Kasumi-1 (cell line): ENCODE measurements at places on chromosomes 6 and 20.

DNA sequence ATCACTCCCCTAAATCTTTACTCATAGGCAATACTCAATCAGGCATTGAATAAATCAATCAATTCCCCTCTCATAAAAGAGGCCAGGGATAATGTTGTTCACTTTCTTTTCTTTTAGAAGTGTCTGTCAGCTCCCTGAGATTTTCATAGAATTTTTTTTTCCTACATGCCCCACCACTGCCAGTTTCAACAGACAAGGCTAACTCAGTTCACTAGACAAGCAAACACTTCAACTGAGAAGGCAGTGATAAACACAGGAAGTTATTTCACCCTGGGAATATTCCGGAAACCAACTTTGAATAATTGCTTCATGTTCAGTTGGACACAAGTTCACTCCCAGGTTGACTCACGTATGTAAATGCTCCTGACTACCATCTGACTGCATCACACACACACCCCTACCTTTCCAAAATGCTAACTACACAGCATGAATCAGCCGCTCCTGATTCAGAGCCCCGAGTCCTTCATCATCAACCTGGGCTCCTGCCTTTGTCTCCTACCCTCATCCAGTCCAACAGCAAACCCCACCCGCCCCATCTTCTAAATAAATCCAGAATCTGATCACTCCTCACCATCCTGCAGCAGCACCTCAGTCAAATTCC is 143.9 kb downstream of the BCAS1 start:
- no peak for DNase-seq

GRCh38 chr6:25094726-25095125 is 159.0 kb upstream of the RIPOR2 start:
- no peak for DNase-seq

GRCh38 chr6:85464722-85465150 is 14.9 kb downstream of the NT5E start:
- peak; percentile 34 for DNase-seq

- no peak for DNase-seq
Observed at GRCh38 chr6:27168108-27168507, 79.4 kb upstream of the PRSS16 start.

GRCh38 chr6:83429857-83430610 is 817 bp downstream of the ME1 start:
- DNase-seq, result no peak

- no peak for DNase-seq
Observed at GRCh38 chr6:112320561-112321318, 26.4 kb upstream of the RFPL4B start.

GRCh38 chr20:58714923-58715351 is 22.3 kb downstream of the NPEPL1 start:
- no peak for DNase-seq

GRCh38 chr6:150719831-150720230 is 120.1 kb downstream of the PLEKHG1 start:
- DNase-seq, result no peak

DNA sequence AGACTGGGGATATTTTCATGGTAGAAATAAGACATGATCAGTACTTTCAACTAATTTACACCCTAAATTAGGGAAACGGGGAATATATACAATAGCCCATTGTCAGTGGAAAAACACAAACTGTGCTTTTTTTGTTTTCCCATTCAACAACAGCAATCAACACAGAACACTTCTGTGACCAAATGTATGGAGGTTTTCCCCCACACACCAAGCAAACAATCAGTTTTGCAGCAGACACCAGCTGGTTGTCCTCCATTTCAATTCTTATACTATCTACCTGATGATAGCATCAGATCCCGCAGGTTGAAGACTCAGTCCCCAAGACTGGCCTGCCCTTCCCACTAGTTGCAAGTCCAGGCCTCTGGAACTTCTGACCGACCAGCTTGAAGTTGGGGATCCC is 4.5 kb downstream of the HINT3 start:
- DNase-seq, result no peak

- DNase-seq, result no peak
Observed at GRCh38 chr20:49697071-49697470, 16.6 kb downstream of the B4GALT5 start.

DNA sequence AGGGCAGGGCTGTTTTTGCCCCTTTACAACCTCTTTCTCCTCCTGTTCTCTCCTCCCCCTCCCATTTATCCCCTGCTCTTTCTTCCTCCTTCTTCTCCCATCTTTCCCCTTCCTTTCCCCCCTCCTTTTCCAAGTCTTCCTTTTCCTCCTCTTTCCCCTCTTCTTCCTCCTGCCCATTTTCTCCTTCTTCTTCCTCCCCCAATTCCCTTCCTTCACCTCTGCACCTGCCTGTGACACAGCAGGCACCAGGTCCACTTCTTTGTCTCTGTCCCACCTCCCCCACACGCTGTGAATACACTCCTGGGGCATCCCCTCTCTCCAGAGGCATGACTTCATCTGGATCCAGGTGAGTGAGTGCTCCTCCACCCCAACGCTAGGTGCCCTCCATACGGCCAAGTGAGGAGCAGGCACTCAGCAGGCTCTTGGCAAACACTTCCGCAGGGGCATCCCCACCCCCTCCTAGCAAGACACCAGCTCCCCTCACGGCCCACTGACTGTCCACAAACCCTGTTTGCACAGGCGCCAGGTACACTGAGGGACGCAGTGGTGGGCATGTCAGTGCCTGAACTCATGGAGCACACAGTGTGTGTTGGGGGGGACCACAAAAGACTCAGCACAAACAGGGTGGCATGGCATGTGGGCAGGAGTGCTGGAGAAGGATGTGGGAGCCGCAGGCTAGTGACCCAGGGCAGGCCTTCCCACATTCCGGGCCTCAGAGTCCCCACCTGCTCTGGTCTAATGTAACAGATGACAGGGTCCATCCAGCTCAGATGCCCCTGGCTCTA is 10.7 kb upstream of the TLDC2 start:
- no peak for DNase-seq

- DNase-seq, result no peak
Observed at GRCh38 chr6:159178847-159179246, 9.6 kb downstream of the FNDC1 start.

DNA sequence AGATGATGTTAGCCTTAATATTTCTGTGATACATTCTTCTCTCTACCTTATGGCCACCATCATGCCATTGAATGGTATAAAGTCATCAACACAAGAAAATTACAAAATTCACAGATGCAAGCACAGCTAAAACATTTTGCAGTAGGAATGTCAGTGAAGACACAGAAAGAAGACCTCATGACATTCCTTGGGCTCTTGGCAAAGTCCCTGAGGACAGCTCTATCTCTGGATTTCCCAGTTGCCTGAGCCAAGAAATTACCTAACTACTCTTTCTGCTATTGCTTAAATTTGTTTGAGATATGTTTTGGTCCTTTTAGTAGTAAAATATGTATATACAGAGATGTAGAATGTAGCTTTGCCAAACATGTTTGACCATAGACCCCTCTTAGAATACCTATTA is 201.0 kb upstream of the STXBP5 start:
- no peak for DNase-seq

DNA sequence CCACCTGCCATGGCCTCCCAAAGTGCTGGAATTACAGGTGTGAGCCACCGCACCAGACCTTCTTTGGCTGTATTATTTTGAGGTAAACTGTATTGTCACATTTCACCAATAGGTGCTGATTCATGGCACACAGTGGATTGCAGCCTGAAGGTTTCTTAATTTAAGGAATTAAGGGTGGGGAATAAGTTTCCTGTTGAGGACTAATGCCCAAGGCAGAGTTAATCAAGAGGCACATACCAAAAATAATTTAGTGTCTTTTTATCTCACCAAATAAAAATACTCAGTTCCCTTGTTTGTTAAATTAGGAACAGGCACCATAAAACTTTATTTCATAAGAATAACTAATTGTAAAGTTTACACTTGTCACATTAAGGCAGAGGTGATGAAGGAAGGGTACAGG is 103.7 kb downstream of the SLX4IP start:
- DNase-seq, result no peak

DNA sequence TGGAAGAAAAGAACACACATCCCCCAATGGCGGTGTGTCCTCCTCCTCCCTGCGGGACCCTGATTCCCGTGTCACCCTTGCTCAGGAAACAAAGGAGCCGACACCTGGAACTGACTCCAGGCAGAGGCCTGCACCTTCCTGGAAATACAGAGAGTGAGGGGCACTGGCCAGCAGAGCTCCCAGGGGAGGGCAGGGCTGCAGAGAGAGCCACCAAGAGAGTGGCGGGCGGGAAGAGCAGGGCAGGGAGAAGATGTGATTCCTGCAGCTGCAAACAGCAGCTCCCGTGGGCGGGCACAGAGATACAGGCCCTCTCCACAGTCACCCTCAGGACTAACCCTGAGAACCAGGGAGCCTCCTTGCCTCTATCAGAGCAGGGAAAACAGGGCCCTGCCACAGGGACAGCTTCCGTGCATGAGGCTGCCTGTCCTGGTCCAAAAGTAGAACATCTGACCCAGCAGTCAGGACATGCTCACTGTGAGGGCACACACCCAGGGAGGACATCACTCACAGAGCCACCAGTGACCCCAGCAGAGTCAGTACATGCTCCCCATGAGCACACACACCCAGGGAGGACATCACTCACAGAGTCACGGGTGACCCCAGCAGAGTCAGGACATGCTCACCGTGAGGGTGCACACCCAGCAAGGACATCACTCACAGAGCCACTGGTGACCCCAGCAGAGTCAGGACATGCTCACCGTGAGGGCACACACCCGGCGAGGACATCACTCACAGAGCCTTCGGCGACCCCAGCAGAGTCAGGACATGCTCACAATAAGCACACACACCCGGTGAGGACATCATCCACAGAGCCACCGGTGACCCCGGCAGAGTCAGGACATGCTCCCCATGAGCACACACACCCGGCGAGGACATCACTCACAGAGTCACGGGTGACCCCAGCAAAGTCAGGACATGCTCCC is 193.1 kb downstream of the DLL1 start:
- no peak for DNase-seq

- DNase-seq, result no peak
Observed at GRCh38 chr6:110786271-110786670, 29.0 kb downstream of the CDK19 start.

DNA sequence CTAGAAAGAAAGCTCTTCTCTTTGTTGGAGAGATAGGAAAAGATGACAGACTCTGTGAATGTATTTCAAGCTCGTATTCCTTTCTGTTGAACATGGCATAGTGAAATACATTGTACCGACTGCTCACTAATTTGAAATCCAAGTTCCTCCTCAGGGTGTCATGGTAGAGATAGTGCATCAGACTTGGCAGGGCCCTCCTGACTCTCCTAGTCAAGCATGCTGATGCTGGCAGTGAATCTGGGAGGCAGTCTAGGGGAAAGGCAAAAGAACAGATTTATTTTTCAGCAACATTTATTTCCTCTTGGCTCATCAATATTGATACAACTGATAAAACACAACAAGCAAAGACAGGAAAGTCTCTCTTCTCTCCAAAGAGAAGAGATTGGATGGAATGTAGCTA is 356.3 kb upstream of the IRAK1BP1 start:
- DNase-seq, result no peak
